Esophagus muscularis mucosa (tissue), 4 donors: ENCODE measurements at places on chromosomes 12 and 14. TPM values are rescaled to one million over a fixed set of nuclear protein-coding genes. Genes with fewer than 3 reads are reported as not detected.

GRCh38 chr14:84144166-84144565 is 1385.8 kb upstream of the FLRT2 start:
- no peak for DNase-seq

DNA sequence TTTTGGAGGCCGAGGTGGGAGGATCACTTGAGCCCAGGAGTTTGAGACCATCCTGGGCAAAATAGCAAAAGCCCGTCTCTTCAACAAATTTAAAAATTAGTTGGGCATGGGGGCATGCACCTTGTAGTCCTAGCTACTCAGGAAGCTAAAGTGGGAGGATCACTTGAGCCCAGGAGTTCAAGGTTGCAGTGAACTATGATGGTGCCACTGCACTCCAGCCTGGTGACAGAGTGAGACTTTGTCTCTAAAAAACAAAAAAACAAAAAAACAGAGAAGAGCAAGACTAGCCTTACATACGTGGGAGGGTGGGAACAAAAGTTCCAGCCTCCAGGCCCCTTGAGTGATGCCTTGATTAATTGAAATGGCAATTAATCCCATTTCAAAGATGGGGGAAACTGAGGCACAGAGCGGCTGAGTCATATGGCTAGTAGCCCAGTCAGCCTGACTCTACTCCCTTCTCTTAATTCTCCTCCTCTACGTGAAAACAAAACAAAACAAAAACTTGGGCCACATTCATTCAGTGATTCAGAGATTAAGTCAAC is 3.3 kb upstream of the FAM222A start:
- no peak for DNase-seq

DNA sequence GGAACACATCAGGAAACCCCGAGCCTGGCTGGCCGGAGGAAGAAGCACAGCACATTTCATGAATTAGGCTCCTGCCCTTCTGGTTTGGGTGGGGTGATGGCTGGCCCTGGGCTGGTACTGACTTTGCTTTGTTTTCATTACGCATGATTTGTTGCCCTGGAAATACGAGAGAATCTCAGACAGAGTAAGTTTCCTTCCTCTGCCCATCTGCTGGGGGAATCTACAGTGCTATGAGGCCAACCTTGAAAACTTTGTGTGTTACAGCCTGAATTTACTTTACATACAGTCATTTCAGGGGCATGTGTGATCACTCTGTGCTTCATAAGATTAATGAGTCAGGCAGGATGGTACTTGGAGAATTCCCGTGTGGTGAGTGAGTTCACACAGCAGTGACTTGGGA is 20.5 kb upstream of the SLC5A8 start:
- no peak for DNase-seq

DNA sequence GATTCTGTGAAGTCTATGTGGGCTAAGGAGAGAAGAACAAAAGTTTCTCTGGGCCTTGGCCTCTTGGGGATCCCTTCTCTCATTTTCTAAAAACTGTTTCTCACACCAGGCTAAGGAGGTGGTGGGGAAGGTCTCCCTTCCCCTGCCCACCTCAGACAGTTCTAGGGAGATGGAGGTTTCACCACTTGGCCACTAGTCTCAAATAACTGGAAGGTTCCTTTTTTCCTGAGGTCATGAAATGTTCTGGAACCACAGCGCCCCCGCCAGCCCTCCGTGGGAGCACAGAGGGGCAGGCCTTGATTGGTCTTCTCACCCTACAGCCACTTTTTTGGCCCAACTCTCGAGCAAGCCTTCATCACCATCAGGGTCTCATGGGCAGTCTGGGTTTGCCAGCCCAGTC is 12.6 kb downstream of the C12orf43 start:
- no peak for DNase-seq

- DNase-seq, result no peak
These were observed 76.0 kb downstream of the ACACB start for GRCh38 chr12:109192358-109192757.

- DNase-seq, result no peak
These were observed 1435.3 kb downstream of the LRFN5 start for GRCh38 chr14:43041976-43042375.

DNA sequence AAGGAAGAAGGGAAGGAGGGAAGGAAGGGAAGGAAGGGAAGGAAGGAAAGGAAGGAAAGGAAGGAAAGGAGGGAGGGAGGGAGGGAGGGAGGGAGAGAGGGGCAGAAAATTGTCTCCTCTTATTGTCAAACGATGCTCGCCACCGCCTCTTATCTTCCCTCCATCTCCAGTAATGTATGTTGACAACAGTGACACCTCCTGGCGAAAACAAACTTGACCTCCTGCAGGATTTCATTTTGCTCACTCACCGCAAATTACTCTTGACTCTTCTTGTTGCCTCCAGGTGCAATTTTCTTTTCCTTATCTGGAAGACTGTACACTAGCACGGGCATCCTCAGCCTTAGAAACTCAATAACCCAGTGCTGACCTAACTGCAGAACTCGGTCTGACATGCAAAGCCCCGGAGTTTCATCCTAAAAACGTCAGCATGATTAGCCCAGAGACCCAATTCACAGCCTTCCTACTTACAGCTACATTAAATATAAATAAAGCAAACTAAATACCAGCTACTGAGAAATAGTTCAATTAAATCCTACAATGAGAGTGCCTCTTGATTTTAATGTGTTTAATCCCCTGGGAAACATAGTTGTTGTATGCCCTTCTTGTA is 512.4 kb upstream of the TMPO start:
- no peak for DNase-seq

GRCh38 chr12:86931714-86932113 is 675.5 kb upstream of the MGAT4C start:
- no peak for DNase-seq

- DNase-seq, result no peak
These were observed 253.4 kb downstream of the PAX9 start for GRCh38 chr14:36915081-36915480.

- DNase-seq, result no peak
These were observed 9.0 kb upstream of the TAS2R31 start for GRCh38 chr12:11040162-11040561.

GRCh38 chr12:101773650-101774162 is 34.4 kb upstream of the SYCP3 start:
- no peak for DNase-seq

DNA sequence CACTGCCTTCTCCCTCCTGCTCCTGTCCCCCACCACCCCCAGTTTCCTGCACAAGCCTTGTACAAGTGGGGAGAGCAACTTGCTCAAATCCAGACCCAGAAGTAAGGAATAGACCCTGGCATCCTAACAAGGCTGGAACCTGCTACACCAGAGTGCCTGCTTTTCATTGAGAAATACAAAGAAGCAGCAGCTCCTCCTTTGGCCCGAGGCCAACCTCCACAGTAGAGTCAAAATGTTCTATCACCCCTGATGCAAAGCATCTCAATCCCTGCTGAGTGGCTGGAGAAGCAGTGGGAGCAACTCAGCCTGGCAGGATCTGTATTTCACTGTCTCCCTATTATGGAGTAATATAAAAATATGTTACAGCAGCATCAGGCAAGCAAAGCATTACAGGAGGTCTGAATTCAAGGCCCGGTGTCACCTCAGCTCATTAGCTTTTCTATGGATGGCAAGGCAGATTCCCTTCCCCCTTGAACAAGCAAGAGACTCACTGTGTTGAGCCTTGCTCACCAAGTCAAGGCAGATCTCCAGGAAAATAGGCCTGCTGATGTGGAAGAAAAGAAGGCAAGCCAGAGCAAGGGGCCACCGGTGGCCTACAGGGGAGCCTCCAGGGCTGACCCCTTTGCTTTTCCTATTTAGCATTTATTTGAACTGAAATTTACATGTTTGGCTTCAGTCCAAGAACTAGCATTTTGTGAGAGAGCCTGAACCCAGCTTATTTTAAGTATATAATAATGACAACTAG is 186.3 kb upstream of the EGLN3 start:
- DNase-seq, result no peak

DNA sequence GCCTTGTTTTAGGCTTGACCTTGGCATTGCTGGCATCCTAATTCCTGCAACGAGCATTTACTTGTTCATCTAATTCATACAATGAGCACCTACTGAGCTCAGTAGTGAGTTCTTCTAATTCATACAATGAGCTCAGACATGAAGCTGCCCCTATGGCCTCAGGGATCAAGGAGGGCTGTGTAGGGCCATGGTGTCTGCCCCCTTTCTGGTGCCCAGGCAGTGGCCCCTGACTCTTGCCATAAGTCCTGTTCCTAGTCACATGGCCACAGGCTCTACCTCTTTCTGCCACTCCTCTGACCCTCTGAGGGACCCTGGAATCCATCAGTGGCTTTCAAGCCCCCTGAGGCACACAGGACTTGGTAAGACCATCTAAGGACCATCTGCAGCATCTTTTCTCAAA is 148.8 kb downstream of the ZFP36L1 start:
- DNase-seq, result no peak

- DNase-seq, result no peak
These were observed 154.7 kb downstream of the ETV6 start for GRCh38 chr12:11804130-11804529.

GRCh38 chr12:120628919-120629318 is 11.5 kb upstream of the CABP1 start:
- no peak for DNase-seq

- DNase-seq, result no peak
These were observed 70.6 kb downstream of the KIF21A start for GRCh38 chr12:39372204-39372925.

DNA sequence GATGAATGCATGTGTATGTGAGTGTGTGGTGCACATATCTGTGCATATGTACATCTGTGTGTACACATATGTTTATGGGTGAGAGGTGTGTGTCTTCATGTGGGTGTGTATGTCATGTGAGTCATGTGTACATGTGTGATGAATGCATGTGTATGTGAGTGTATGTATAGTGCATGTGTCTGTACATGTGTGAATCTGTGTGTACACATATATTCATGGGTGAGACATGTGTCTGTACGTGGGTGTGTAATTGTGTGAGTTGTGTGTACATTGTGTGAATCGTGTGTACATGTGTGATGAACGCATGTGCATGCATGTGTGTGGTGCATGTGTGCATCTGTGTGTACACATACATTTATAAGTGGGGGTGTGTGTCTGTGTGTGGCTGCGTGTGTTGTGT is 146.9 kb upstream of the TMEM132C start:
- DNase-seq, result no peak

- no peak for DNase-seq
These were observed 312.5 kb upstream of the PDE3A start for GRCh38 chr12:20055856-20056255.

GRCh38 chr12:16384732-16385131 is 37.3 kb downstream of the MGST1 start:
- no peak for DNase-seq

GRCh38 chr14:69086537-69086936 is 66.4 kb downstream of the DCAF5 start:
- DNase-seq, result no peak

DNA sequence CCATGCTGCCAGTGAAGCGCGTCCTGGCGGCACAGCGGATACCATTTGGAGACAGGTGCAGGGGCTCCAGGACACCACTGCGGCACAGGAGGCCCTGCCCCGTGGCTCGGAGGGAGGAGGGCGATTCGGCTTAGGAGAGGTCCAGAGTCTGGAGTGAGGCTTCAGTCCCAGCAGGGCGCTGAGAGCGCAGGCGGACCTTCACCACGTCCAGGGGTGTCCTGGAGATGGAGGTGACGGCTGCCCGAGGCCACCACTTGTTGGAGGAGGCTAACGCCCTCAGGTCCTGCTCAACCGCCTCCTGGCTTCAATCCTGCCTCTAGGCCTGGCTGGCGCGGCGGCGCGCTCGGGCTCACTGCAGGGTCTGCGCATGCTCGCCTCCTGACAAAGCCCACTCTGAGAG is 45.7 kb downstream of the EIF2S3B start:
- DNase-seq, result no peak

DNA sequence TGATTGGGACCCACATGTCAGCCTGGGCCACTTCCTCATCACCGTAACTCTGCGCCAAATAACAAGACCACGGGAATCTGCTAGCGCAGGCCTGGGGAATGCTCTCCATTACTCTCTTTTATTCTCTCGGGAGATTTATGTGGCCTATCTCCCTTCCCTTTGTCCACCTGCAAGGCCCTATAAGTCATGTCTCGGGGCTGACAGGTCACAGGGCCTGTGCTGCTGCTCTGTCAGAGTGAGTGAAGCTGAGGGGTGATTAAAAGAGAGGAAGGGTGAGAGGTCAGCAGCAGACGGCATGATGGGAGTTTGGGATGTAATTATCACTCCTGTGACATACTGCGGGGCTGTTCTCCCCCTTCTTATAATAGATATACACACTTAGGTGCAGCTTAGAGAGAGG is 26.2 kb upstream of the GPATCH2L start:
- DNase-seq, result no peak

DNA sequence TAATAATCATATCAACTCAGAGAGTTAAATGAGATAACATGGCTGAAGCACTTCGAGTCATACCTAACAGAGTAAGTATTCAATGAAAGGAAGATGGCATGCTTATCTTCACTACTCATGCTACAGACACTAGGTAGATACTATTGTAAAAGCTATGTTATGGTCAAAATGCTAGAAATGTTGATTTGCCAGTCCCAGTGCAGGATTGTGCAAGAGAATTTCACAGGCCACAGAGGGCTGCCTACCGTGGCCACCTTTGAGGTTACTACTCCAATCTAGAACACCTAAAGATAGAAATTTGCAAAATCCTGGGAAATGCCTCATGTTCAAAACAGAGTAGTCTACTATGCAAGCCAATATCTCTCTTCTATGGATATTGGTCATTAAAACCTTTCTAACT is 75.3 kb upstream of the PLEKHG7 start:
- DNase-seq, result no peak

- DNase-seq, result no peak
These were observed 4.2 kb downstream of the PNMA1 start for GRCh38 chr14:73709904-73710469.

DNA sequence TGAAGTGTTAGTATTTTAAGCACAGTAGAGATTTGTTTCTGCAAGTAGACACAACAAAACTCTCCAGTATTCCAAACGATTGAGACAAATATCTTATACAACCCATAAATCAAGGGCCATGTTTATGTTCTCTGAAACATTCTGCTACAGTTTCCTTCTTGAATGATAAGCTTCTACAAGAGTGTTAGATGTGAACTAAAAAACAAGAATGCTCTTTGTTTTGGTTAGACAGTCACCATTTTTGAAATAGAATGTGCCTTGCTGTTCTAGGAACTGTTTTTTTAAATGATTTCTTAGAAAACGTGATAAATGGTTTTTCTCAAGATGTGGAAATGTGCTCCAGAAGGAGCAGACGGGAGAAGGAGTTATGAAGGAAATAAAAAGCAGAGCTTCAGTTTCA is 1656.3 kb upstream of the FLRT2 start:
- DNase-seq, result no peak

DNA sequence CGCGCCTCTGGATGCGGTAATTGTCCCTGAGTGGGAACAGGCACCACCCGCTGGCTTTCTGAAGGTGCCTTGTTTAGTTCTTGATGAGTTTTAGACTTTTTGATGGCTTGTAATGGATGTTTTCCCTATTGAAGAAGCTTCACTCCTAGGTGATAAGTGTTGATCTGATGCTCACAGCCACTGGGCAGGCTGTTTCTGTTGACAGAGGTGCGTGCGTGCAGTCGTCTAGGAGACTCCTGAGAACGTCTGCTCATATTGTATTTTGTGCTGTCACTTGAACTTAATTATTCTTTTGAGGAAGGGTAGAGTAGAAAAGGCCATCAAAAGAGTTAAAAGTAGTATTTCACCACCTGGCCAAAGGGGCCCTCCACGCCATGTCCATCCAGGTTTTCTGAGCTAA is 70.5 kb downstream of the EP400 start:
- DNase-seq, result no peak

Gene SPIC
- not detected for total RNA-seq

Gene FGF23
- total RNA-seq, result not detected

Gene IL23A
- not detected for total RNA-seq

Gene ANKS1B
- total RNA-seq, result 28.7 TPM

Gene GNB3
- total RNA-seq, result 1.7 TPM

Gene MYF6
- total RNA-seq, result 0.29 TPM

Gene IFNG-AS1
- total RNA-seq, result not detected

Gene MDM2
- 35.3 TPM for total RNA-seq

Gene COQ5
- 25.3 TPM for total RNA-seq
